ENCODE measurements at places on chromosomes 4 and X. TPM values are rescaled to one million over a fixed set of nuclear protein-coding genes. Genes with fewer than 3 reads are reported as not detected.
A peak's percentile ranks its signal among the peaks of the same experiment; 100 is the strongest.

DNA sequence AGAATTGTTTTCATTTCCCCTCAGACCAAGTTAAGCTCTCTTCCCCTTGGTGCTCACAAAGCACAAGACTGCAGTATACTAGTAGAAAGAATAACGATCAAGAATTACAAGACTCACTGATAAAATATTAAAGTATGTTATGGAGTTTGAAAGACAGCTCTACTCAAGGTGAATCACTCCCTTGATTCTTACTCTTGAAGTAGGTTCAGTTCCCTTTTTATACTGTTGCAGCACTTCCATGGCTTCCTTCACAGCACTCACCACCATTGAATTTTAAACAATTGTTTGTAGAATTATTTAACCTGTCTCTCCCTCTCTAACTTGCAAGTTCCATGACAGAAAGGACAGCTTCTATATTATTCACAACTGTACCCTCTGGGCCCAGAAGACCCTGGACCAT, 42.2 kb downstream of the CASK start:
- H3K4me1 ChIP-seq: peaks cover 5% of the 10 kb centered on the region
- H3K4me3 ChIP-seq: no peak overlapping the region
- H3K36me3 ChIP-seq: no peaks in the 10 kb centered on the region
- no peaks in the 10 kb centered on the region for H3K27me3 ChIP-seq

DNA sequence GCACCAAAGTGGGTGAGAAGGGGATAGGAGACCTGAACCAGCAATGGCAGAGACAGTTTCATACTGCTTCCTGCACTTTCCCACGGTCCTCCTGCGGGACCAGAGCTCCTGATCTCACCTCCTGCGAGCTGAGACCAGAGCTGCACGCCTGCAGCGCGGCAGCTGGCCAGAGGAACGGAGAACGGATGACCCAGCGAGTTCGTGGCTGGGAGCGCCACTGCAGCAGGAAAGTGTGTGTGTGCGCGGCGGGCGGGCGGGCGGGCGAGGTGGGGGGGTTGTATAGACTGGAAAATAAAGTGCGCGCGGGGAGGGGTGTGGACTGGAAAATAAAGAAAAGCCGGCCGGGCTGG, 16.5 kb downstream of the MCF2 start:
- DNase-seq: no peak
- peak overlapping the region; percentile 60 for H3K4me3 ChIP-seq
- peaks cover 3% of the 10 kb centered on the region for H3K4me1 ChIP-seq
- H3K27ac ChIP-seq: no peak overlapping the region
- no peaks in the 10 kb centered on the region for H3K36me3 ChIP-seq

DNA sequence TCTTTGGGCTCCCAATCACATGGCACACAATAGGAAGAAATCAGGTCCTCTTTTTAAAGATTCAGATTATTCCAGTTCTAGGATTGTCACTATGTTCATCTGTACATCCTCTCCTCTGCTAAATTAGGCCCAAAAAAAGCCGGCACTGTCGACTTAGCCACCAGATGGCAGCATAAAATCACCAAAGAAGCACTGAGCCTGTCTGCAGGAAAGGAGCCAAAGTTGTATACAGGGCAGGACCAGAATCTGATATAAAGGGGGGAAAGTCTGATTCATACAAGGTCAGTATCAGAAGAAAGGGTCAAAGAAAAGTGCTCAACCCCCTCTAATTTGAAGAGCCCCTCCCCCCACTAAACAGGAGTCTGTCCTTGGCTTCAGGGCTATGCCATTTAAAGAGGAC, 292.5 kb downstream of the CHIC1 start:
- H3K27me3 ChIP-seq: no peaks in the 10 kb centered on the region
- no peak overlapping the region for H3K27ac ChIP-seq
- no peaks in the 10 kb centered on the region for H3K4me1 ChIP-seq
- no peak for DNase-seq

GRCh38 chr4:99861120-99861905, 32.9 kb downstream of the LAMTOR3 start:
- DNase-seq: no peak
- H3K27me3 ChIP-seq: peaks cover 17% of the 10 kb centered on the region
- peaks cover 6% of the 10 kb centered on the region for H3K4me1 ChIP-seq
- no peak overlapping the region for H3K27ac ChIP-seq
- no peak overlapping the region for H3K4me3 ChIP-seq

GRCh38 chrX:32745323-32745722, 466.0 kb downstream of the DMD start:
- H3K4me3 ChIP-seq: no peak overlapping the region
- H3K27ac ChIP-seq: no peak overlapping the region
- no peaks in the 10 kb centered on the region for H3K27me3 ChIP-seq

- peaks cover 43% of the 10 kb centered on the region for H3K27me3 ChIP-seq
- H3K4me3 ChIP-seq: no peak overlapping the region
- no peaks in the 10 kb centered on the region for H3K4me1 ChIP-seq
- H3K36me3 ChIP-seq: no peaks in the 10 kb centered on the region
- H3K27ac ChIP-seq: no peak overlapping the region
These were observed 59.2 kb upstream of the TXK start for GRCh38 chr4:48193096-48193836.

DNA sequence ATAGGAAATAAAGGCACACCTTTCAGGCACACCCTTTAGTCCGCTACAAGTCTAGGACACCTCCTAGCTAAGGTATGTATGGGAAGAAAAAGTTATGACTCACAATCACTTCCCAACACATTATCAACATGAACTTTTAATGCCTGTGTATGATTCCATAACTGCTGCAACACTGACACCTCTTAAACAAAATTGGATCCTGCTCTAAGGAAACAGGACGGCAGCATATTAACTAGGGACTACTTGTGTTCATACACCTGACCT, 2.4 kb upstream of the PPP3CA start:
- no peaks in the 10 kb centered on the region for H3K36me3 ChIP-seq
- no peak overlapping the region for H3K27ac ChIP-seq
- no peaks in the 10 kb centered on the region for H3K27me3 ChIP-seq
- DNase-seq: no peak
- peaks cover 25% of the 10 kb centered on the region for H3K4me1 ChIP-seq

DNA sequence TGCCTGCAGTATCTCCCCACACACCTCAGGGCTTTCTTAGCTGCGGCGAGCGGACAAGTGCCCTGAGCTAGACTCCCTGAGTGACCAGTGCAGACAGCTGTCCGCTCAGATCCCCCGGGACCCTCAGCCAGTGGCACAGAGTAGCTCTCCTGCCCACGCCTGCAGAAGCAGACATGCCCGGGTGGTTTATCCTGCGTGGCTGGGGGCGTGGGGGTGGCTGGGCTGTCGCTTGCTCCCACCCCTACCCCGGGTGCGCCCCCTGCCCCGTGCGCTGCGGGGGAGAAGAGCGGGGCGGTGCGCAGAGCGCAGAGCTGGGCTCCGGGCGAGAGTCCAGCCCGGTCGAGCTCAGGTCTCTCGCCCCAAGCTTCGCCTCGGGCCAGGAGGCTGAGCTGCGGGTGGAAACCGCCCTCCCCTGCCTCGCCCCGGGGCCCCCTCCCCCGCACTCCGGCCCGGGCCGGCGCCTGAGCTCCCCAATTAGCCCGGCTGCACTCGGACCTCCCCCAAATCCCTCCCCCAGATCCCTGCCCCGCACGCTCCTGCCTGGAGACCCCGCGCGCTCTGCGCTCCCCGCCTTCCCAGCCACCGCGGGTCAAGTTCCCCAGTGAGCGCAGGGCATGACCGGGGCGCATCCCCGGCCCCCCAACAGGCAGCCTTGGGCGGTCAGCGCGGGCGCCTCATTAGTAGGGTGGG, 11.7 kb upstream of the SHOX start:
- no peak overlapping the region for H3K4me3 ChIP-seq
- H3K4me1 ChIP-seq: peaks cover 3% of the 10 kb centered on the region
- no peak overlapping the region for H3K27ac ChIP-seq
- no peaks in the 10 kb centered on the region for H3K36me3 ChIP-seq

DNA sequence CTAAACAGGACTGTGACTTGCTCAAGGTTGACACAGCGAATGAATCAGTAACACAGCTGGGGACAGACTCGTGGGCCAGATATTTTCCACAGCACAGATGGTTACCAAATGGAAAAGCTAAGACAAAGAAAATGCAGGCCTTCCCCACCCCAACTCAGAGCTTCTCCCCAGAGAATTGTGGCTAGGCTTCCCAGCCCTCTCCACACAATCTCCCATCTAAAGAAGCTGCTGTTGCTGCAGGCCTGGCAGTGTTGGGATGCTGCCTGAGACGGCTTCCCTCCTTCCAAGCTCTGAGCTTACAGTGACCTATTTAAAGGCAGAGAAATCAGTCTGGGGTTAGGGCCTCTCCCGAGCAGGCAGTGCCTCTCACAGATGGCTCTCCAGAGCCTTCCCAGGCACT, 46.5 kb upstream of the PGRMC1 start:
- no peak overlapping the region for H3K27ac ChIP-seq
- H3K4me3 ChIP-seq: no peak overlapping the region
- peaks cover 3% of the 10 kb centered on the region for H3K27me3 ChIP-seq

GRCh38 chr4:66465111-66465510, 794.8 kb upstream of the EPHA5 start:
- no peaks in the 10 kb centered on the region for H3K27me3 ChIP-seq
- no peak overlapping the region for H3K4me3 ChIP-seq
- DNase-seq: no peak
- H3K4me1 ChIP-seq: no peaks in the 10 kb centered on the region
- peaks cover 3% of the 10 kb centered on the region for H3K36me3 ChIP-seq
- H3K27ac ChIP-seq: no peak overlapping the region

- H3K27ac ChIP-seq: no peak overlapping the region
- DNase-seq: no peak
- H3K27me3 ChIP-seq: no peaks in the 10 kb centered on the region
- H3K36me3 ChIP-seq: no peaks in the 10 kb centered on the region
- no peaks in the 10 kb centered on the region for H3K4me1 ChIP-seq
These were observed 125.5 kb upstream of the ARMCX2 start for GRCh38 chrX:101785142-101785541.

- H3K36me3 ChIP-seq: no peaks in the 10 kb centered on the region
- H3K27ac ChIP-seq: no peak overlapping the region
- DNase-seq: no peak
- no peaks in the 10 kb centered on the region for H3K27me3 ChIP-seq
These were observed 32.8 kb upstream of the RELL1 start for GRCh38 chr4:37719021-37719420.

GRCh38 chr4:140955641-140956040, 177.6 kb downstream of the RNF150 start:
- no peaks in the 10 kb centered on the region for H3K27me3 ChIP-seq
- no peak for DNase-seq
- no peak overlapping the region for H3K4me3 ChIP-seq
- H3K36me3 ChIP-seq: peaks cover 1% of the 10 kb centered on the region
- H3K27ac ChIP-seq: peak overlapping the region; percentile 60

GRCh38 chr4:83753260-83753659, 217.4 kb downstream of the GPAT3 start:
- DNase-seq: no peak
- no peaks in the 10 kb centered on the region for H3K36me3 ChIP-seq
- H3K27ac ChIP-seq: no peak overlapping the region
- H3K27me3 ChIP-seq: peaks cover 13% of the 10 kb centered on the region

- no peak overlapping the region for H3K27ac ChIP-seq
- H3K4me3 ChIP-seq: no peak overlapping the region
- no peaks in the 10 kb centered on the region for H3K36me3 ChIP-seq
- peaks cover 5% of the 10 kb centered on the region for H3K4me1 ChIP-seq
- DNase-seq: no peak
These were observed 119.7 kb upstream of the PCDH7 start for GRCh38 chr4:30600246-30601017.

GRCh38 chrX:19839770-19840254, 47.6 kb downstream of the SH3KBP1 start:
- H3K27me3 ChIP-seq: no peaks in the 10 kb centered on the region
- H3K27ac ChIP-seq: no peak overlapping the region
- H3K36me3 ChIP-seq: no peaks in the 10 kb centered on the region
- DNase-seq: no peak
- no peaks in the 10 kb centered on the region for H3K4me1 ChIP-seq
- H3K4me3 ChIP-seq: no peak overlapping the region

DNA sequence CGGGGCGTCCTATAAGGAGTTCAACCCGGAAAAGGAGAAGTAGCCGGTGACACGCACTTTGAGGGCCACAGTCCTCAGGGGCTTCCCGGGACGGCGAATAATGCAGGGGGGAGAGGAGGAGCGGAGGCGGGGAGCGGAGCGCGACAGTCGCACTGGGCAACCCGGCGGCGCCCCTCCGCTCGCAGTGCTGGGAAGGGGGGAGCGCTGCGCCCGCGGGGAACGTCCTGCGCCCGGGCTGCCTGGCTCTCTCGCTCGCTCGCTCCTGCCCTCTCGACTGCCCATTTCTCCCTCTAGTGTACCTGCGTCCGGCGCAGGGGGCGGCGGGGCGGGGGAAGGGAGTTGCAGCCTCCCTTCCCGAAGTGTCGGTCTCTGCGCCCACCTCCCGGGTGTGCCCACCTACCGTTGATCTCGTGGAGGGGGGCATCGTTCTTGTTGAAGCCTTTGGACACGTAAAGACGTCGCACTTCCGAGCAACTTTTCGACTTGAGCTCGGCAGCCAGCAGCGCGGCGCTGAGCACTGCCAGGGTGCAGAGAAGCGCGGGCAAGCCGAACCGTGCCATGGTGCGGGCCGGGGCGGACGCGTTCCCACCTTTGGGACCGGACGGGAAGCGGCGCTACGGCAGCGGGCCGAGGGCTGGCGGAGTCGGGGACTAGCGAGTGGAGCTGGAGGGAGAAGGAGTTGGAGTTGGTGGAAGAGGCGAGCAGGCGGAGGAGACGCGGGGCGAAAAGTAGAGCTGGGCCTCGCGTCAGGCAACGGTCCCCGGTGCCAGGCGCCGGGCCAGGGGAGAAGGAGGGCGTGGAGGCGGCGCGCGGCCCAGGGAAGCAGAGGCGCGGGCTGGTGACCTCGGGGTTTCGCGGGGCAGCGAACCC, 648 bp downstream of the GPC4 start:
- H3K4me3 ChIP-seq: peak overlapping the region; percentile 94
- no peaks in the 10 kb centered on the region for H3K27me3 ChIP-seq
- DNase-seq: peak; percentile 92

DNA sequence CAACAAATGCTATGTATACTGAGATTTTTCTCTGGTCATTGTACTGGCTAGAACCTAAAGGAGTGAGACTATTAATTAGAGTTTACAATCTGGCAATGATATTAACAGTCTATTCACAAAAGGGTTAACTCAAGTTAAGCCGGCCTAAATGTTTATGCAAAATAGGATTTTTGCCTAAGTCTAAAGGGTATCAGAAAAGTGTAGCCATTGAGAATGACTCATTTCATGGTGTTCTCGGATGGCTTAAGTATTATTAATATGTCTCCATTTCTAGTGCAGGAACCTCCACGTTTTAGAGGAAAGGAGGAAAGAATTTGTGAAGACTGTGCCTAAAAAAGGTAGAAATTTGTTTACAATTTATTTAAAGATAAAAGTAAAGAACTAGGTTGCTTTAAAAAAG, 29.8 kb downstream of the DYNLT3 start:
- no peak for DNase-seq
- H3K27ac ChIP-seq: no peak overlapping the region
- peaks cover 6% of the 10 kb centered on the region for H3K27me3 ChIP-seq
- no peak overlapping the region for H3K4me3 ChIP-seq
- no peaks in the 10 kb centered on the region for H3K36me3 ChIP-seq

- no peak overlapping the region for H3K4me3 ChIP-seq
- no peaks in the 10 kb centered on the region for H3K36me3 ChIP-seq
- peak; percentile 55 for DNase-seq
- no peaks in the 10 kb centered on the region for H3K4me1 ChIP-seq
- peaks cover 16% of the 10 kb centered on the region for H3K27me3 ChIP-seq
- H3K27ac ChIP-seq: no peak overlapping the region
These were observed 94.4 kb upstream of the ADRA2C start for GRCh38 chr4:3671571-3672464.

Gene OPRPN
- not detected for total RNA-seq

Gene RHOXF2
- not detected for total RNA-seq

Gene SMIM14
- 42.6 TPM for total RNA-seq

Gene PNPLA4
- total RNA-seq: 14.3 TPM

Gene SUPT20HL1
- total RNA-seq: not detected

Gene SAGE1
- not detected for total RNA-seq

Gene AMER1
- total RNA-seq: 5.4 TPM

Gene STATH
- not detected for total RNA-seq
